ENCODE measurements at places on chromosomes 11 and 22. TPM values are rescaled to one million over a fixed set of nuclear protein-coding genes. Genes with fewer than 3 reads are reported as not detected.
A peak's percentile ranks its signal among the peaks of the same experiment; 100 is the strongest.

- no peak for DNase-seq
Measured at GRCh38 chr11:8287297-8287696, 23.6 kb upstream of the LMO1 start.

GLB1L2 gene
- 0.65 TPM for total RNA-seq

- DNase-seq, result no peak
Measured at GRCh38 chr22:23401910-23402274, 178.2 kb downstream of the IGLL1 start.

DGCR6L gene
- 35.1 TPM for total RNA-seq

DNA sequence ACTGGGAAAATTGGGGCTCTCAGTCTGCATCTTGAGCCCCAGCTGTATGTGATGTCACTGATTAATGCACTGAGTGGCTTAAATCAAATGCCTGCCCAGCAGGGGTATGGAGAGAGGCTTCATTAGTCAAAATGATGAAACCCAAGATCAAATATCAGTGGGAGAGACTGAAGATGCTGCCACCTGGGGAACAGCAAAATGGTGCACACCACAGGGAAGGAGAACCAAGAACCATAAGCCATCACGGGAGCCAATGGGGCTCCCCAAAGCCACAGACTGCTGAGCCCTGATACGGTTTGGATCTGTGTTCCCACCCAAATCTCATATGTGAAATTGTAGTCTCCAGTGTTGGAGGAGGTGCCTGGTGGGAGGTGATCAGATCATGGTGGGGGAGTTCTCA is 85.6 kb downstream of the CTTN start:
- no peak for DNase-seq

DNA sequence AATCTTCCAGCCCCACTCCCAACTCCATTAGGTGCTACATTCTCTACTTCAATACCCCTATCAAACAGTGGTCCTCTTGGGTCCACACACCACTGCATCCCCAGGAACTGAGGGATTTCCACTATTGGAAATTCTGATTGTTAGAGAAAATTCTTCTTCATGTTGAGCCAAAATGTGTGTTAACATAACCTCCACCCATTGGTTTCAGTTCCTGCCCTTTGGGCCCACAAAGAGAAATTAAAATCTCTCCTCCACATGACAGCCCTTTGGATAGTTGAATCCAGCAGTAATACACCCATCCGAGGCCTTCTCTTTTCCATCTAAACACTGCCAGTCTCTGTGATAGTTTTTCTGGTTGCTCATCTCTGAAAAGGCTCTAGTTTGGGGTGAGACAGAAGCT is 2.1 kb downstream of the VSIG2 start:
- no peak for DNase-seq

VSIG10L2 gene
- 0.05 TPM for total RNA-seq

DNA sequence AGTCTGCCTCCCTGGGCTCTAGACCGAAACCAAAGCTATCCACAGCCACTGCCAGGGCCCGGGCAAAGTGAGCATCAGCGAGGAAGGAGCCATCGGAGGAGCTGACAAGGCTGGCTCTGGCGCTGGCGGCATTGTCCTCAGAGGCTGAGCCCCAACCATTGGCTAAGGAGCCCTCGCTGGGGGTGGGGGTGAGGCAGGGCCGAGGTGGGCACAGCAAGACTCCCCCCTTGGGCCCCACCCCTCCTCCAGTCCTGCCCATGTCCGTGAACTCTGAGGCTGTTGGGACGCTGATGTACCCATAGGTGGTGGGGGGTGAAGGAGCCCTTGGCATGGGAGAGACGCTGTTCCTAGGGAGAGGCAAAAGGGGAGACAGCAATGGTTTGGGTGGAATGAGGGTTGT is 11.2 kb downstream of the ROBO4 start:
- DNase-seq, result no peak

GRCh38 chr22:47716890-47717615 is 954.6 kb downstream of the TBC1D22A start:
- no peak for DNase-seq

OSBP2 gene
- 4.9 TPM for total RNA-seq

CRY2 gene
- total RNA-seq, result 59.2 TPM

GRCh38 chr11:112294688-112295340 is 34.2 kb upstream of the PLET1 start:
- no peak for DNase-seq

DNA sequence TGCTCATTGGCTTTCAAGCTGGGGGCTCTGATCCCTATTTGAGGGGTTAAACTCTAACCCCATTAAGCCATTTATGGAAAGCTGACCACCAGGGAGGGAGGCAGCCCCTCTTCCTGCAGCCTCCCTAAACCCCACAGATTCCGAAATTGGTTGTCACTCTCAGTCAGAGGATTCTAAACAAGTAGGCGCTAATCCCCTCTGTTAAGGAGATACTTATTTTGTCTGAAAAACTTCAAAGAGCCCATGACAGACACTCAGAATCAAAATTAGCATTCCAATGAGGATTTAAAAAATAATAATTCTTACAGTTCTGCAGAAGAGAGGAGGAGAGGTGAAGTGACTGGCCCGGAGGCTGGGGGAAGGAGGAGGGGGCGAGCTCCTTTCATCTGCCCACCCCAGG is 69.7 kb upstream of the LMO1 start:
- no peak for DNase-seq

- no peak for DNase-seq
Measured at GRCh38 chr11:73387594-73388264, 11.5 kb downstream of the RELT start.

- peak; percentile 90 for DNase-seq
Measured at GRCh38 chr22:39185601-39186012, 33.1 kb upstream of the CBX7 start.

DNA sequence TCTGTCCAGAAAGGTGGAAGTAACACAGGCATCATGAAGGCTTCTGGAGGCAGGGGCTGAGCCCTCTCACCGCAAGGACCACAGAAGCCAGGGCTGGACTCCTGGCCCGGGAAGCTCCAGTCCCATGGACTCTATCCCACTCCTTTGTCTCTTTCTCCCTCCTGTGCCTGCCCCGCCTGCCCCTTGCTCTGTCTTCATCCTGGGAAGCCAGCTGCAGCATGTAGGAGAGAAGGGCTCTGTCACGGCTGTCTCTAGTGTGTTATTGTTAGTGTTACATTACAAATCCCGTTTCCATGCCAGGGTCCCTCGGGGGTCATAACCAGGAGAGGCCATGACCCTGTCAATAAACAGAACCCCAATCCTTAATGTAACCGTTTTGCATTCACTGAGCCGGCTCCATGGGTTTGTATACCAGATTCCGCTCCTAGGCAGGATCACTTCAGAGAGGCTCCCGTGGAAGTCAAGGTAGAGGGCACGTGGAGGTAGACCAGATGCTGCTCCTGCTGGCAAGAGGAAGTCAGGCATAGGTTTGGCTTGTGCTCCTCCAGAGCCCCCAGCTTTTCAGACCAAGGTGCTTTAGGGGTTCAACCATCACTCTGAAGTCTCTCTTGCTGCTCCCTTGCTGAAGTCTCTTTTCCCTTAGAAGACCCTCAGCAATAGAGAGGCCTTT is 293.2 kb downstream of the ETS1 start:
- no peak for DNase-seq

RAG1 gene
- 1.1 TPM for total RNA-seq

GRCh38 chr11:64266339-64266738 is 15.0 kb downstream of the PLCB3 start:
- DNase-seq, result no peak

DNA sequence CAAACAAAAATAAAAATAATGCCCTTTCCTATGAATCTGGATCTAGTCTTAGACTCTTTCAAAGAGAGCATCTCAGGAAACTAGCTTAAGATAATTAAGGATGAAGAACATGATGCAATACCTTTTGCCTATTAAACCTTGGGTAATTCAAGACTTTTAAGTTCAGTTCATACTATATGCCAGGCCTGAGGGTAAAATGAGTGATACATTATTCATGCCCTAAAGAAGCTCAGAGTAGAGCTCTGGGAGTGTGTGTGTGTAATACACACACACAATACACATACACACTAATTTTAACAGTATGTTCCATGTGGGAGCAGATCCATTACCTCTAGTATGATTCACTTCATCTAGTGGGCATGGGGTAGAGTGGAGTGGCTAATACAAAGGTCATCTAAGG is 651.4 kb upstream of the CHORDC1 start:
- DNase-seq, result no peak

GRCh38 chr11:34512840-34513681 is 533 bp downstream of the ELF5 start:
- peak; percentile 34 for DNase-seq

FAM76B gene
- 11.4 TPM for total RNA-seq

GRCh38 chr11:114015117-114015516 is 40.2 kb downstream of the HTR3A start:
- DNase-seq, result no peak

- DNase-seq, result no peak
Measured at GRCh38 chr11:126216526-126217305, 5.1 kb downstream of the FAM118B start.

DNA sequence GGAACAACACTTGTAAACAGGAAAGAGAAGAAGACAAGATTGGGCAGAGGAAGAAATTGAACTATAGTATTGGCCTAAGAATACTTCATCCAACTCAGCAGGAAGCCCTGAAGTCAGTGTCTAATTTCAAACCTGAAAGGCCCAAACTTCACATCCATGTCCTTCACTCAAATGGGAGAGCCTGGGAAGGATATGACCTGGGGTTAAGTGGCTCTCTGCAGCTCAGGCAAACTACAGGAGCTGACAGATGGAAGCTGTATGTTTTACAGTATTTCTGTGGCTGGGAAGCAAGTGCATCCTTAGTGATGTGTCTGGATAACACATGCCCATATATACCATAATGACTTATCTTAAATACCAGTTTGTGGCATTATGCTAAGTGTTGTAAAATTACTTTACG is 196.2 kb downstream of the SOX6 start:
- no peak for DNase-seq

DNA sequence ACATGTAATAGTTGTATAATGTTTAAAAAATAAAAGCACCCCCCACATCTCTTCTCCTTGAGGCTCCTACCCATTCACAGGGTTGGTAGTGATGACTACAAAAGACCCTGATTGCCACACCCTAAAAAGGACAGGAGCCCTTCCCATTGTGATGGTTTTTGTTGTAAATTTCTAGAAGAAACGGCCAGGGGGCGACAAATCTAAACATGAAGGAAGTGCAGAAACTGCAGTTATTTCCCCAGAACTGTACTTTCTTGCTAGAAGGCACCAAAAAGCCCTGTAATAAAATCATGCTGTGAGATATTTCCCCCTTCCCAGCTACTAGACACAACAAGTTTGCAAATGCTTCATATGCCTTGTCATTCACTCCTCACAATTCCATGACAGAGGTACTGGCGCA is 10.8 kb downstream of the PRR5L start:
- DNase-seq, result no peak

DNA sequence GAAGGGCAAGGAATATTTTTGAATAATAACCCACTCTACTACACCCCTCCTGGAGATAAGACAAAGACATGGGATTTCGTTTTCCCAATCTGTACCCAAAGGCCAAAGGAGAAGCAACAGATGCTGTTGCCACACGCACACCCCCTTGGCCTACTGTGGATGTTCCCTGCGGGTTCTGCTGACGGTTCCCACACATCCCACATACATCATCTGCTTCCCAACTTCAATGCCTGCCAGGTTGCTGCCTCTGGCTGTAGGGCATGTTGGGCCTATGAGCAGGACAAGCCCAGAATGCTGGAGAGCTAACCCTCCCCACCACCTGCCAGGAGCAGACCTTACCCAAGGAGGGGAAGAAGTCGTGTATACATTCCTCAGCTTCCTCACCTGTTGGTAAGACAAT is 13.6 kb upstream of the RBFOX2 start:
- DNase-seq, result no peak

DNA sequence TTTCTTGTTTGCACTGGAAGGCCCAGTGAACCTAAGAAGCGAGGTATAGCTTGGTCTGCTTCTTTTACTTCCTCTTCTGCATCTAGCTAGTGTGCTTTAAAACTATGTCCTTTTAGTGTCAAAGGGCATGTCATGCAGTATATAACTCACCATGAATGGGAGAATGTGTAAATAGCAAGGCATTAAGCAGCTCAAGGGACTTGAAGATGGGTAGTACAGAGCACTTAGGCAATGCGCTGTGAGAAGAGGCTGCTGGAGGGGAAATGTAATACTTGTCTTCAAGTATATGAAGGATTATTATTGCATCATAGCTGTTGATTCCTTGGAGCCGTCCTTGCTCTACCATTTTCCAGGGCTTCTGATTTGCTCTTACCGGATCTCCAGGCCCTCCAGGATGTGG is 7.6 kb downstream of the MAML2 start:
- DNase-seq, result no peak

DNA sequence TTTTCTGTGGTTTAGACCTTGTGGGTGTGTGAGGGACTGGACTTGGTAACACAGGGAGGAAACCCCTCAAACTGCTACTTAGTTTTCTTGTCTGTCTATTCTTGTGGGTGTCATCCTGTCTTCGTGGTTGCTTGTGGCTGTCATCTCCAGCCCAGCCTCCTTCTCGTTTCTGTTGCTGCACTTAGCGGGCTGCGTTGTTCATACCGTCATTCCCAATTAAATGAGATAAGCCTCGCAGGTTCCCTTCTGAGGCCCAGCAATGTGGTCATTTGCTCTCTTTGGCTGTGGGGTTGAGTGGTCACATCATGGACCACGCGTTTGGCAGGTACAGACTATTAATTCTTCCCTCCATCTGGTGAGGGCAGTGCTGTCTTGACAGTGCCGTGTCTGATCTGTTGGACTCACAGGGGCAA is 18.8 kb downstream of the PANX1 start:
- no peak for DNase-seq

DNA sequence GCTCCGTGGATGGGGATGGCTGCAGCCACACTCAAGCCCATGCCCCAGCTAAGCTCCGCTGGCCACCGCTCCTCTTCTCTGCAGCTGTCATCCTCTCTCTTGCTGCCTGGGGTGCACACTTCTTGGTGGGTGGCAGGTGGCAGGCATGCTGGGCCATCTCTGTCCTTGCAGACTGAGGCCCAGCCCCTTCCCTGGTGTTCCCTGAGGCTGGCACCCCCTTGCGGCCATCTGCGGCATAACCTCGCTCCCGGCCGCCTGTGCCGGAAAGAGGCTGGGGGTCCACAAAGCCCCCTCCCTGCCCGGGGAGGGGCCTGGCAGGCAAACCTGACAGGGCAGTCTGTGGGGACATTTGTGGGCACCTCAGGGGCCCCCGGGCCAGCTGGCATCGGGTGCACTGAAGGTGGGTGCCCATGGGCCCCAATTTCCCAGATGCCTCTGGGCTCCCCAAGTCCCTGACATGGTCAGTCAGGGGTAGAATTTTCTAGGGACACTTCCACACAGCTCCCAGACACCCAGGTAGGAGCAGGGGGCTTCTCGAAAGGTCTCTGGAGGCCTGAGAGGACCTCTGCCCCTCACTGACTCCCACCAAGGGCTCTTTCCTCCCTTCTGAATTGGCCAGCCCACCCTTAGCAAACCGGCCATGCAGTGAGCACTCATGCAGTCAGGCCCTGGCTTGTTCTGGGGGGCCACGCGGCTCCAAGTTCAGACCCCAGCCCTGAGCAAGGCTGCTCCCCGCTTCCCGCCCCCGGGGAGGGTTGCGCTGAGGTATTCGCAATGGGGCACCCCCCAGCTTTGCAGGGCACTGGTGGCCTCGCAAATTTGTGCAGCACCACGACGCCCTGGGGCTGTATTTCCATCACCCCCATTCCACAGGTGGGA is 23.5 kb upstream of the TH start:
- peak; percentile 42 for DNase-seq

Data from left cardiac atrium (tissue), 4 donors.